ENCODE measurements at places on chromosomes 13 and 19.

- no peak for DNase-seq
Observed at GRCh38 chr13:74316547-74316946, 182.3 kb upstream of the KLF12 start.

GRCh38 chr19:46125447-46125846, 959 bp upstream of the IGFL3 start:
- no peak for DNase-seq

GRCh38 chr19:18906605-18907519, 10.9 kb upstream of the CERS1 start:
- DNase-seq, result no peak

DNA sequence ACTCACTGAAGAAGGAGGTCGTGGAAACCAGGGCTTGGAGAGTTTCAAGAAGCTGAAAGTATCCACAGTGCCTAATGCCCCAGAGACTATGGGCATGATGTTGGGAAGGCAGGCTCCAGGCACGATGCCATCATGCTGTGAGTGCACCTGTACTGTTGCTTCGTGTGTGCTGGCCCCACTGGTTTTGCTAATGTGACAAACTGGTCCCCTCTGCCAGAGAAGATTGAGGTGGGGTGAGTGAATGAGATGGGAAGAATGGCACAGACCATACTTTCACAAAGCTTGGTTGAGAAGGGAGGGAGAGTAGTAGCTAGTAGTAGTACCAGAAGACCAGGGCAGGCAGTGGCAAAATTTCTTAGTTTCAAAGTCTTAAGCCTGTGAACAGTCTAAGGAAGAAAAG, 19.0 kb upstream of the POP4 start:
- no peak for DNase-seq

GRCh38 chr13:52053460-52053859, 29.0 kb downstream of the UTP14C start:
- DNase-seq, result no peak

- DNase-seq, result no peak
Observed at GRCh38 chr13:23608138-23608537, 37.9 kb downstream of the TNFRSF19 start.

DNA sequence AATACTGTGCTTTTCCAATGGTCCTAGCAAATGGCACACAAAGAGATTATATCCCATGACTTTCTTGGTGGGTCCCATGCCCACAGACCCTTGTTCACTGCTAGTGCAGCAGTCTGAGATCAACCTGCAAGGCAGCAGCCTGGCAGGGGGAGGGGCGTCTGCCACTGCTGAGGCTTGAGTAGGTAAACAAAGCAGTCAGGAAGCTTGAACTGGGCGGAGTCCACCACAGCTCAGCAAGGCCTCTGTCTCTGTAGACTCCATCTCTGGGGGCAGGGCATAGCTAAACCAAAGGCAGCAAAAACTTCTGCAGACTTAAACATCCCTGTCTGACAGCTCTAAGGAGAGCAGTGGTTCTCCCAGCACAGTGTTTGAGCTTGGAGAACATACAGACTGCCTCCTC, 82.9 kb downstream of the ZNF737 start:
- DNase-seq, result no peak

DNA sequence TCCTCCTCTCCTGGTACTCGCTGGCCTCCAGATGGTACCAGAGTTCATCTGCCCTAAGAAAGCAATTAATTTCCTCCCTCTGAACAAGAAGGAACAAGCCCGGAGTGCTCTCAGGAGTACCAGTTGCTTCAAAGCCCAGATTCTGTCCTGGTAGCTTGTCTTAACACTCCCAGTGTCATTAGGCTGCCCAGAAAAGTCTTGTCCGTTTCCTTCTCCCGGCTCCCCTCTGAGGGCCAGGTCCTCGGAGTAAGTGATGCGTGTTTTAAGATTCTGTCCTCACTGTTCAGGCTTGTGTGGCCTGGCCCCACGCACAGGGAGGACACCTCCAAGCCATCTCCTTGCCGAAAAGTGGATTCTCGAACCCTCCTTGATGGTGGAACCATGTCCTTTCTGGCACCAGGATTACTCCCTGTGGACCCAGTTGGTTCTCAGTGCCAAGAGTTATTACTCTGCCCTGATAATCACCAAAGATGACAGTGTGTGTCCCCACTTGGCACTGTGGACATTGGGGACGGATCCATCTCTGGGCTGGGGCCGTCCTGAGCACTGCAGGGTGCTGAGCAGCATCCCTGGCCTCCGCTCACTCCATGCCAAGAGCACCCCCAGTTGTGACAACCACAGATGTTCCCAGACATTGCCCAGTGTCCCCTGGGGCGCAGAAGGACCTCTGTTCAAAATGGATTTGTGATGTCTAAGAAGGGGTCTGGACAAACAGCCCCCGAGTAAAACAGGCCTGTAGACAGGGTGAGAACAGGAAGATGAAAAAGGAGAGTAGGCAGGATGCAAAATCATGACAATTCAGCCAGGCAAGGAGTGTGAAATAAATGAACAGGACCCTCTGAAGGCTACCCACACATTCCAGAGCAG, 52.4 kb downstream of the RFX2 start:
- no peak for DNase-seq

DNA sequence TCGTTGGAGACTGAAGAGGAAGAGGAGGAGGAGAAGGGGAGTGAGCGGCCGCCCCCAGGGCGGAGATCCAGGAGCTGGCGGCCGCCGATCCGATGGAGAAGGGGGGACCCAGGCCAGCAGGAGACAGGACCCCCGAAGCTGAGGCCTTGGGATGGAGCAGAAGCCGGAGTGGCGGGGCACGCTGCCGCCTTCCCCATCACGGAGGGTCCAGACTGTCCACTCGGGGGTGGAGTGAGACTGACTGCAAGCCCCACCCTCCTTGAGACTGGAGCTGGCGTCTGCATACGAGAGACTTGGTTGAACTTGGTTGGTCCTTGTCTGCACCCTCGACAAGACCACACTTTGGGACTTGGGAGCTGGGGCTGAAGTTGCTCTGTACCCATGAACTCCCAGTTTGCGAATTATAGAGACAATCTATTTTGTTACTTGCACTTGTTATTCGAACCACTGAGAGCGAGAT, 1.8 kb downstream of the GADD45B start:
- no peak for DNase-seq

DNA sequence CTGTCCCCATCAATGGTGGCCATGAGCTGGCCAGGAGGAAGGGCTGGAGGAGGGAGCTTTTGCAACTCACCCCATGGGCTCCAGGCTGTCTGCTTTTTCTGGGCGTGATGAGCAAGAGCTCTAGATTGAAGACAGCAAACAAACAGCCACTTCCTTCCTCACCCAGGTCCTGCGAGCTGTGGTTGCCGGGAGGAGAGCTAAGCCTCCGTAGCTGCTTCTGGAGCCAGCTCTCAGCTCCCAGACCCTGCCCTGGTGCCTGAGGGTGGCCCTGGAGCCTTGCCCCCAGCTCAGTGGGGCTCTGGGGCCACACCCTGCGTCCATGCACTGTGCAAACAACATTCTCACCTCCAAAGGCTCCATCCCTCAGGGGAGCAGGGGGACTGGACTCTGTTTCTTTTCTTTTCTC, 6.2 kb downstream of the MYO1F start:
- DNase-seq, result no peak

GRCh38 chr13:42259515-42259914, 12.4 kb upstream of the AKAP11 start:
- DNase-seq, result no peak

DNA sequence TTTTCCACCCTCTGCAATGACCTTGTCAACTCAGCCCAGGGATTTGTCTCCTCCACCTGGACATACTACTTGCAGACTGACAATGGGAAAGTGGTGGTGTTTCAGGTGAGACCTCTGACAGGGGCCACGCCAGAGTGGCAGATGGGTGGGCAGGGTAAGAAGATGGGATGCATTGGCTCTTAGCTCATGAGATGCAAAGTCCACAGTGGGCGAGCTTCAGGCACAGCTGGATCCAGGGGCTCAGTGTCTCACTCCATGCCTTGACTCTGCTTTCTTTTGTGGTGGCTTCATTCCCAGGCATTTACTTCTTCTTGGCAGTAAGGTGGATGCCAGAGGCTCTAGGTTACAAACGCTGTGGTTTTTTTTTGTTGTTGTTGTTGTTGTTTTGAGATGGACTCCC, 3.4 kb downstream of the TMEM59L start:
- no peak for DNase-seq

GRCh38 chr19:35352448-35353304, 5.0 kb downstream of the FFAR1 start:
- peak; percentile 44 for DNase-seq

DNA sequence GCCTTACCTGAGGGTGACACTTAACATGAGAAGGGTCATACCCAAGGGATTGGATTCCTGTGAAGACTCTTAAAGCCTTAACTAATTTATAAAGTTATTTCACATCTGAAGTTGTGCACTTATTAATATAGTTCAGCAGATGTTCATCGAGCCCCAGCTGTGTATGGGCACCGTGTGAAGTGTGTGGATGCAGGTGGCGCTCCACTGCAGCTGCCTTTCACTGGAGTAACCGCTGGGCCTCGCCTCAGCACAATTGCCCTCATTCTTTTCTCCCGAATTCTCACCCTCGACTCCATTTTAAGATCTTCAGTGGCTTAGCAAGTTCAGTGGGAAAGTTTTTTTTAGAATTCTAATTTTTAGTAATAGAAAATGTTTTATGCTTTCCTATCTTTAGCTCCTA, 66.2 kb downstream of the DPY19L3 start:
- no peak for DNase-seq

GRCh38 chr19:33770107-33770506, 26.6 kb upstream of the KCTD15 start:
- no peak for DNase-seq

DNA sequence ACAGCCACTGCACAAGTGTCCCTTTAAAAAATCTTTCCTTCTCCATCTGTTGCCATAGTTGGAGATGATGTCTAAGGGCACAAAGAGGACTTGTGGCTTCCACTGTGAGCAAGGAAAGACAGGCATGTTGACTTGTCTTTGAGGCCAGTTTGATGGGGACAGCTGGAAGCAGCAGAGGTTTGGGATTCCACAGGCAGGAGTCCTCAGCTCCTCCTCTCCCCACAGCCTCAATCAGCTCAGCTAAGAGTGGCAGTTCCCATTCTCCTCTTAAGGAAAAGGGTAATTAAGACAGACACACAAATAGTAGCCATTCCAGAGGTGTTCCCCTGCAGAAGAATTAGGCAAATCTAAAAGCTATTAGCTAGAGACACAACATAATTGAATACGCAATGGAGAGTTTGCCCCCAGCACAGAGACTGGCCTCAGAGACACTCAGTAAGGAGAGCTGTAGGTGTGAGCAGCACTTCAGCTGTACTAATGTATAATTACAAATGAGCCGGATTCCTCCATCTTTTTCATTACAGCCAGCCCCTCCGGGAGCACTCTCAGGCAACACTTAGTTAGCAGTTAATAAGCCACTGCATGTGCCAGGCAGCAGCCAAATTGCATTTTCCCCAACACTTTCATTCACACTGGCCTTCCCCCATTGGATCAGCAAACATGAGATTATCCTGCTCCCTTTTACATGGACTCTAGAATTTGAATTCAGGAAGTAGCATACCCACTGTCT, 434.0 kb downstream of the FOXO1 start:
- no peak for DNase-seq

- DNase-seq, result no peak
Observed at GRCh38 chr13:86585835-86586234, 786.6 kb upstream of the SLITRK6 start.

- DNase-seq, result peak; percentile 25
Observed at GRCh38 chr19:33064792-33065550, at the start of gene RHPN2. TSS of gene RHPN2 (minus strand) at chr19:33064888. CDS start at chr19:33064852, 36 bp downstream.

- no peak for DNase-seq
Observed at GRCh38 chr13:73988461-73988860, 145.7 kb downstream of the KLF12 start.

DNA sequence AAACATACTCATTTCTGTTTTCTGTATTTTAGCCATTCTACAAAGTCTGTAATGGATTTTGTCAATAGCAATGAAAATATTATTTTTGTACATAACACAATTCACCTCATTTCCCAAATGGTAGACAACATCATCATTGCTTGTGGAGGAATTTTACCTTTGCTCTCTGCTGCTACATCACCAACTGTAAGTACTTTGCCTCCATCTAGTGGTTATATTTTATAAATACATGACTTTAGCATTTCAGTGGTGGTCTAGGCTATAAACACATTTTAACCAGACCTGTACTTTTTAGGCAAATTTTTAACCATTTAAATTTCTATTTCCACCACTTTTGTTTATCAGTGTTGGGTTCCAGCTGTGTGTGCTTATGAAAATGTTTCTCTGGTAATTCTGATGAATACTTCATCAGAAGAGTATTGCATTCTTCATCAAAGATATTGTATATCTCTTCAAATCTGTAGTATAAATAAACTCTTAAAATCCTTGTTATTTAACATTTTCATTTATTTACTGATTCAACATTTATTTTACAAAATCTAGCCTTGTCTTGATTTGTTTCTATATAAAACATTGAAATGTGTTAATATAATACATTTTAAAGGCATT, 222.4 kb downstream of the NBEA start:
- no peak for DNase-seq
